Placental pericyte (primary cell): ENCODE measurements at places on chromosomes 6 and 20. TPM values are rescaled to one million over a fixed set of nuclear protein-coding genes. Genes with fewer than 3 reads are reported as not detected.

Gene TSPO2
- total RNA-seq = not detected in 2 replicates

Gene CGA
- not detected in 2 replicates for total RNA-seq

Gene DDO
- total RNA-seq = 0.66 and 2.0 TPM in 2 replicates

Gene FAM83C
- not detected in 2 replicates for total RNA-seq

Gene SAMD3
- 9.6 and 21.0 TPM in 2 replicates for total RNA-seq

Gene CPXM1
- 0.72 and 1.5 TPM in 2 replicates for total RNA-seq

Gene CYP39A1
- 0.22 and 6.3 TPM in 2 replicates for total RNA-seq

Gene HLA-DRB1
- 0.14 TPM in 1 of 2 replicates, not detected in the other for total RNA-seq

Gene ULBP1
- total RNA-seq = 0.66 and 0.86 TPM in 2 replicates

Gene NCOA6
- total RNA-seq = 9.4 and 11.2 TPM in 2 replicates

Gene KIAA1586
- total RNA-seq = 6.3 and 14.9 TPM in 2 replicates

Gene GLP1R
- not detected in 2 replicates for total RNA-seq

Gene DYNLT1
- total RNA-seq = 75.2 and 78.1 TPM in 2 replicates

Gene SLC16A10
- total RNA-seq = 0.22 and 0.43 TPM in 2 replicates

Gene CST4
- 10.7 TPM in 1 of 2 replicates, not detected in the other for total RNA-seq

Gene COL12A1
- total RNA-seq = 362 and 404 TPM in 2 replicates

Gene RPS18
- total RNA-seq = 1,400 and 3,187 TPM in 2 replicates

Gene SLC17A1
- not detected in 2 replicates for total RNA-seq

Gene HDGFL1
- not detected in 2 replicates for total RNA-seq

Gene PPIL6
- 1.8 and 2.6 TPM in 2 replicates for total RNA-seq

Gene SLC17A5
- 44.6 and 49.7 TPM in 2 replicates for total RNA-seq

Gene MUCL3
- not detected in 2 replicates for total RNA-seq

Gene MYT1
- not detected in 2 replicates for total RNA-seq

Gene PRR18
- not detected in 2 replicates for total RNA-seq

Gene KATNA1
- total RNA-seq = 25.6 and 26.3 TPM in 2 replicates

Gene PGC
- not detected in 2 replicates for total RNA-seq

Gene MAP7
- 1.0 and 1.1 TPM in 2 replicates for total RNA-seq

Gene C20orf141
- not detected in 2 replicates for total RNA-seq

Gene FAXC
- 0.14 TPM in 1 of 2 replicates, not detected in the other for total RNA-seq

Gene XRN2
- total RNA-seq = 99.1 and 112 TPM in 2 replicates
